ENCODE measurements at places on chromosomes 5 and 9.

- no peak for DNase-seq
These were observed 49.0 kb upstream of the ABL1 start for GRCh38 chr9:130785940-130786508.

GRCh38 chr5:54743997-54744788, 226.6 kb downstream of the SNX18 start:
- peak; percentile 68 for DNase-seq

DNA sequence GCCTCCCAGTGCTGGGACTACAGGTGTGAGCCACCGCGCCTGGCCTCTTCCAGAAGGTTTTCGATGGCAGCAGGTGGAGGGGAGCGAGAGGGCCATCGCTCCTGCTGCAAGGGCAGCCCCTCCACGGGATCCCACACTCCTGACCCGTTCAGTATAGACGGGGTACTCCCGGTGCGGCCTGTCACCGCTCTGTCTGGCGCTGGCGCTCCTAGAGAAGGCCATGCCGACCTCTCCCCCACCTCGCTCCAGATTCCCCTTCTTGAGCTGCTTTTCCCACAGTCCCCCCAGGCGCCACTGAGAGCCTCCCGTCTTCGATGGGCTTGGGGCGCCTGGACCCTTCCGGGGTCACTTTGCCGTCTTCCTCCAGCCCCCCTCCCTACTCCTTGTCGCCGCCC, 4.3 kb upstream of the SQSTM1 start:
- DNase-seq: no peak

DNA sequence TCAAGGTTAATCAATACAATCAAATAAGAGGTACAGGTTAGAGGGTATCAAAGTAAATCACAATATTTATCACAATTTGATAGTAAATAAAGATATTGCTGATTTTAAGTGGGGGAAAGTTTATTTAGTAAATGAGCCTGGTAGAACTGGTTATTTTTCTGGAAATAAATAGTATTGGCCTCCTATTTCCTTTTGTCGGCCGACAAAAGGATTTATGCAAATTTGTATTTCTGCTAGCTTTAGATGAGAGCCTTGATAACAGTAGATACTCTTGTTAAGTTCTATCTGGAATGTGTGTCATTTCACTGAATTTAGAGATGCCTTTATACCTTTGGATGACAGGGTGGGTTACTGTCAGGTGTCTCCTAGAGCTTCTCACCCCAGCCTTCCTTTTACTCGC, 17.8 kb upstream of the SPATA31E1 start:
- DNase-seq: no peak

GRCh38 chr9:120481248-120481647, 98.7 kb downstream of the CDK5RAP2 start:
- no peak for DNase-seq

DNA sequence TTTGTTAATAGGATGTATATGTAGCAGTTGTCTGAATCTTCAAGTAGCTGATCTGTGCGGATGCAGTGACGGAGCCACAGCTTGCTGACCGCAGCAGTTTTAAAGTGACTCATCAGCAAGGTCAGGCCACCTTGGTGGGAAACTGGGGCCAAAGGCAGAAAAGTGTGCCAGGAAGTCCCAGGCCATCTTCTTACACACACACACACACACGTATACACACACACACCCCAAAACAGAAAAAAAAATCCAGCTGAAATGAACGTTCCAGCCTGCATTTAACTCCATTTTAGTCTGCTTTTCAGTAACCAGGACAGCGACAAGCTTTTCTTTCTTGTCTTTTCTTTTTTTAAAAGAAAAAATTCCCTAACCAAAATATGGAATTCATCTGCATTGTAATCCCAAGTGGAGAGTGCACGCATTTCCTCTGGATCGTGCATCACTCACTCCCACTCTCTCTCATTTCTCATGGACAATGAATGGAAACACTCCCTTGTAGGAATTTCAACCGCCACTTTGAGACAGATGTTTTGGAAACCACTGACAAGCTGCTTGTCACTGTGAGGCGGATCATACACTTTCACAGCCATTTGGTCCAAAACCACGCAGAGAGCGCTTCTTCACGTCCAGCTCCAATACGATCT, 103.9 kb downstream of the LHFPL2 start:
- DNase-seq: no peak

GRCh38 chr9:69673311-69673640, 1.1 kb upstream of the APBA1 start:
- DNase-seq: no peak

DNA sequence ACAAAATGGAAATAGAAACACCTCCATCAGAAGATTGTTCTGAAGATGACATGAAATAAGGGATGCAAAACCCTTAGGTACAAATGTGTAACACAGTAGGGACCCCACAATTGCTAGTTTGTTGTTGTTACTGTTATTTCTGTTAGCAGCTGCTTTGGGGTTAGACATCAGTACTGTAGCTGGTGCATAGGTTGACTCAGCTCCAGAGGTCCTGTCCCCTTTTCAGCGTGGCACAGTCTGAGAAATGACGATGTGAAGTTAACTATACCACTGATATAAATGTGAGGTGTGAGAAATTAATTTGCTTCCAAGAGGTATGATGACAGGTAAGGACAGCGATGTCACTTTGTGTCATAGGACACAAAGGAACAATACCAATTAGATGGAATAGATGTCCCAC, 384.6 kb upstream of the KLF4 start:
- DNase-seq: no peak

DNA sequence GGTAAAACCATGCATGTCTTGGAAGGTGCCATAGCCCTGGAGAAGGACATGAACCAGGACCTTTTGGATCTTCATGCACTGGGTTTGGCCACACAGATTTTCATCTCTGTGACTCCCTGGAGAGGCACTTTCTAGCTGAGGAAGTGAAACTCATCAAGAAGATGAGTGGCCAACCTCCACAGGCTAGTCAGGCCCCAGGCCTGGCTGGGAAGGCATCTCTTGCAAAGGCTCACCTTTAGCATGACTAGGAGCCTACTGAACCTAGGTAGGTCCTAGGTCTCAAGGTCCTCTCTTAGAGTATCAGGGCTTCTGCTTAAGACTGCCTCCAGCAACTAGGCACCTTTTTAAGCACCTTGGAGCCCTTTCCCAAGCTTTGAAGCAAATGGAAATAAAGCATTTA, 1448.7 kb upstream of the ACO1 start:
- no peak for DNase-seq

GRCh38 chr9:136671254-136671614, 8.5 kb downstream of the EGFL7 start:
- no peak for DNase-seq
